ENCODE measurements at places on chromosomes 4 and X.

DNA sequence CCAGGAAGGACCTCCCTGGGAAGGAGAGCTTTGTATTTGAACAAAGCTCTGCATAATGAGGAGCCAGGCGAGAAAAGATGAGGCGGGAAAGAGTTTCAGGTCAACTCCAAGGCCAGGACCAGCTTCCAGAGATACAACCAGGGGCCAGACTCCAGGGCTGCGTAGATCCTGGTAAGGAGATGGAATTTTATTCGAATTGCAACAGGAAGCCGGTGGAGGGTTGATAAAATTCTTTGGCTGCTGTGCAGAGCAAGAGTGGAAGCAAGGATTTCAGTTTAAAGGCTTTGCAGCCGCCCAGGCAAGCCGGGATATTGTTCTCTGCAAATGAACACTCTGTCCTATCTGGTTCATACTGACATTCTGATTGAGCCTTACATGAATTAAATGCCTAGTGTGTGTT lies 40.2 kb upstream of the CBR4 start:
- DNase-seq = no peak

DNA sequence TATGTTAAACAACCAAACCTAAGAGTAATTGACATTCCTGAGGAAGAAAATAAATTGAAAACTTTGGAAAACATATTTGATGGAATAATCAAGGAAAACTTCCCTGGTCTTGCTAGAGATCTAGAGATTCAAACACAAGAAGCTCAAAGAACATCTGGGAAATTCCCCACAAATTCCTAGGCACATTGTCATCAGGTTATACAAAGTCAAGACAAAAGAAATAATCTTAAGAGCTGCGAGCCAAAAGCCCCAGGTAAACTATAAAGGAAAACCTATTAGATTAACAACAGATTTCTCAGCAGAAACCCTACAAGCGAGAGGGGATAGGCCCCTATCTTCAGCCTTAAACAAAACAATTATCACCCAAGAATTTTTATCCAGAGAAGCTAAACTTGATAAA lies 1082.0 kb upstream of the IGFBP7 start:
- no peak for DNase-seq

- no peak for DNase-seq
These were observed 2.2 kb downstream of the TMEM47 start for GRCh38 chrX:34654696-34655490.

DNA sequence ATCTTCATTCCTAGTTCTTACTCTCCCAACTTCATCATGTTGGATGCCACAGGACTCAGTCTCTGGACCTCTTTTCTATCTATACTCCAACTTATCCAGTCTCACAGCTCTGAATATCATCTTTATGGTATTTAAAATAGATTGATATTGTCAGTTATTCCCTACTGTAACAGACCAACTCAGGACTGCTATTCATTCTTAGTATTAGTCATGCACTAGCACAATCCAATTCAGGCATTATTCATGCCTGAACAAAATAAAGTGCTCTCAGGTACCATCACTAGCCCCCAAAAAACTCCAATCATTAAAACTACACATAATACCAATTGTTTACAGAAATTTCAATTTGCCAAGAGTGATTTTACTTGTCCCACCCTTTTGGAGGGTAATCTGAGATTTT lies 37.7 kb downstream of the FRYL start:
- no peak for DNase-seq

DNA sequence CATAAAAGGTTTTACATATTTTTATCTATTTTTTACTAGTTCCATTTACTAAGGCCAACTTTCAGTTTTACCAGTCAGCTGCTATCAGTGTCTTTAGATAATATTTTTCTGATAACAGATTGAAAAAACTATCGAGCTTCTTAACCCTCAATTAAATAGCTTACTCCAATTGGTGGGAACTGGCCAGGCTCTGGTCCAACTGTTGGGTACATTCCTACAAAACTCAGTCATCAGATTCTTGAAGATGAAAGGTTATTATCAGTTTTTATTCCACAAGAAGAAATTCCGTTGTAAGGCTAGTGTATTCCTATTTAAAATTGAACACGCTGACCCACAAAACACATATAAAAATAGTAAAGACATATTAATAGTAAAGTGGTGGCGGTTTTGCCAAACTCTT lies 346.2 kb downstream of the MAPK10 start:
- DNase-seq = no peak

DNA sequence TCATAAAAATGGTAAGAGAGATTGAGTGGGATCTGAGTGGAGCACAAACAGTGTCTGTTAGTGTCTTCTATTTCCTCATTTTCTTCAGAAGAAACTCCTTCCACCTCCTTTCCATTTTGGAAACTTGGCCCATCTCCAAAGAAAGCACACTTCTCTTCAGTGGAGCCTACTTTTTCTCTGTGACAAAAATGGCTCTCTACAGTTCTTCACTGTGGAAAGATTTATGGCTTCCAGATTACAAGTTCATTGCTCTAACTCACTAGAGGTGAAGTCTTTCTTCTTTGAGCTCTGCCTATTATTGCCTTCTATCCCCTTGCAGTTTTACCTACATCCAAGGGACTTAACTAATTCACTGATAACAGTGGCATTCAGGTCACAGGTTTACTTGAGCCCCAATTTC lies 325.8 kb downstream of the ANTXR2 start:
- no peak for DNase-seq

- no peak for DNase-seq
These were observed 35.7 kb upstream of the TBC1D14 start for GRCh38 chr4:6873792-6874461.

All from GM04504 (cell line).